A549 treated with CORT108297 at 1 μM for 4 hours (cell line): ENCODE measurements at places on chromosomes 12 and 14. TPM values are rescaled to one million over a fixed set of nuclear protein-coding genes. Genes with fewer than 3 reads are reported as not detected.

MANSC4 gene
- not detected in 5 replicates for total RNA-seq

ARMH4 gene
- 0.55 to 0.84 TPM (median 0.69 TPM) in 5 replicates for total RNA-seq

TCTN2 gene
- total RNA-seq = 11.3 to 13.8 TPM (median 13.6 TPM) in 5 replicates

LRRK2 gene
- 1.7 to 2.6 TPM (median 2.3 TPM) in 5 replicates for total RNA-seq

MMAB gene
- 26.5 to 32.3 TPM (median 28.4 TPM) in 5 replicates for total RNA-seq

SLCO1A2 gene
- 0.07 to 0.32 TPM (median 0.13 TPM) in 3 of 5 replicates, not detected in the others for total RNA-seq

MYH7 gene
- total RNA-seq = not detected in 5 replicates

EIF4B gene
- total RNA-seq = 219 to 412 TPM (median 272 TPM) in 5 replicates

POTEM gene
- not detected in 5 replicates for total RNA-seq

SIX1 gene
- total RNA-seq = 6.5 to 8.9 TPM (median 8.8 TPM) in 5 replicates

FSCB gene
- total RNA-seq = not detected in 5 replicates

BEGAIN gene
- total RNA-seq = 7.0 to 11.8 TPM (median 9.8 TPM) in 5 replicates

NAV3 gene
- 10.0 to 16.1 TPM (median 13.1 TPM) in 5 replicates for total RNA-seq

ADAM20 gene
- not detected in 5 replicates for total RNA-seq

NOS1 gene
- 0.46 to 0.69 TPM (median 0.62 TPM) in 5 replicates for total RNA-seq

RILPL1 gene
- 8.4 to 14.2 TPM (median 12.8 TPM) in 5 replicates for total RNA-seq

CCDC92 gene
- 18.7 to 25.3 TPM (median 24.2 TPM) in 5 replicates for total RNA-seq

RERGL gene
- not detected in 5 replicates for total RNA-seq

PLEK2 gene
- 20.6 to 29.7 TPM (median 26.1 TPM) in 5 replicates for total RNA-seq

GLT8D2 gene
- total RNA-seq = 0.25 to 0.35 TPM (median 0.28 TPM) in 5 replicates

MFAP5 gene
- 0.09 to 0.25 TPM (median 0.14 TPM) in 3 of 5 replicates, not detected in the others for total RNA-seq

IFI27 gene
- total RNA-seq = 0.89 to 1.9 TPM (median 1.6 TPM) in 5 replicates

SYNDIG1L gene
- total RNA-seq = 0.05 TPM in 1 of 5 replicates, not detected in the others

CDC42BPB gene
- total RNA-seq = 58.8 to 86.4 TPM (median 80.7 TPM) in 5 replicates

ALG10 gene
- total RNA-seq = 4.4 to 7.3 TPM (median 5.0 TPM) in 5 replicates

PLEKHD1 gene
- 0.02 to 0.04 TPM (median 0.03 TPM) in 3 of 5 replicates, not detected in the others for total RNA-seq
